ENCODE measurements at places on chromosomes 7 and 10.

GRCh38 chr10:74877898-74878297, 51.5 kb downstream of the KAT6B start:
- no peak for DNase-seq

DNA sequence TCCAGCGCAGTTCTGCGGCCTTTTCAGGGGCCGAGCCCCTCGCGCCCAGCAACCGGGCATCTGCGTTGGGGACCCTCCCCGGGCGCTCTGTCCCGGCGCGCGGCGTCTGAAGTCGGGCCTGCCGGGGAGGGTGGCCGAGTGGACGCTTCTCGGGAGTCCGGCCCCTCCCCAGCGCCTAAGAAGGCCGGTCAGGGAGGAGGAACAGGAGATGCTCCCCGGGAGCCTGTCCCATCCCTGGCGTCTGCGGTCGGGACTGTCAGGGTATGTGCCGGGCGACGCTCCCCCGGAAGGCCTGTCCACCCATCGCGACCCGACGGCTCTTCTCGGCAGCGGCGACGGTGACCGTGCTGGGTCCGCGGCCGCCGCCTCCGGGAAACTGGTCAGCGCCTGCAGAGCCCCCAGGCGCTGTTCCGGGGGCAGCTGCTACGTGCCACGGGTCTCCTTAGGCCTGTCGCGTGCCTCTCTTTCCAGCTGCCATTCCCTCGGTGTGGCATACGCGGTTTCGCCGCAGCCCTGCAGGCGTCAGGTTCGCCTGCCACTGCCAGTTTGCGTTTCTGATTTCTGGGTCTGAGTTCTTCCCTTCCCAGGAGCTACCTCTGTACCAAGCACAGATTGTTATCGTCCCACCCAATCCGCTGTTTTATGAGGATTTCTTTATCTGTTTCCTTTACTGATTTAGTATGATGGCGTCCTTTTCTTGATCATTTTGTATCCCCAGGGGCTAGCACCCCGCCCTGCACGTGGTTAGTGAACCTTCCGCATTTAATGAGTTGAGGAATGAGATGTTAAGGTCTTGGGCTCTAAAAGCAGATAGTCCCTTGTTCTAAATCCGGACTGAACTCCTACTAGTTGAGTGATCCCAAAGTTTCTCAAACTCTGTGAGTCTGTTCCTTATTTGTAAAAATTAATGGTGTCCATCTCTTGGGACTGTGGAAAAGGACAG, 782 bp downstream of the IFIT5 start:
- peak; percentile 42 for DNase-seq

DNA sequence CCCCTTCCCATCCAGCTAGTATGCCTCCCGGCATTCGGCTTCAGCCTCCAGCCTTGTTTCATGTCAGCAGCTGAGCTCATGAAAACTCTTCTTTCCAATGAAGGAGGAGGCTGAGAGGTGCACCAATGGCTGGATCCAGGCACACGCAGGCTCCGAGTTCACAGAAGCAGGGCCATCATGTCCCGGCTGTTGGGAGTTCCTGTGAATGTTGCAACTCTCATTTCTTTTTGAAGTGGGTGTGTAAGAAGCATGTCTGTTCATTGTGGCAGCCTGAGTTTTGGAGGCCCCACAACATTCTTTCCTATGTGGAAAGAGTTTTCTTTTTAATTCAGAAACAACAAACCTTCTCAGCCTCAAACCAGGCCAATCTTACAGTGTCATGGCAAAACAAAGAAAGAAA, 89.7 kb downstream of the PTPRE start:
- no peak for DNase-seq

- DNase-seq, result no peak
These were observed 51.3 kb upstream of the SEPTIN7 start for GRCh38 chr7:35749556-35749955.

- DNase-seq, result no peak
These were observed 77.9 kb downstream of the RNLS start for GRCh38 chr10:88505265-88505664.

DNA sequence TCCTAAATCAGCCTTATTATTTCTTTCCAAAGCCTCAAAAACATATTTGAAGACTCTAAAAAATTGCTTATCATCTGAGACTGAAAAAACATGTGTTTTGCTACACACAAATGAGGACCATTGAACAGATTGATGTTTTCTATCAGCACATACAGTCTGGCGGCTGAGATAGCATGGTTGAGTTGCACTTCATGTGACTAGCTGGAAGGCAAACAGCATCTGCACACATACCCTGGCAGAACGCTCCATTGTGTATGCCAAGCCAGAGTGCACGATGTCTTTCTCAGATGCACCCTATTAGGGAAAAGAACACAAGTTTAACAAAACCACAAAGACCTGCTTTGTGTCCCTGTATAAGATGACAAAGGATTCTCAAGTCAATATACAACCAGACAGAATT, 33.0 kb downstream of the FAM25A start:
- DNase-seq, result no peak

DNA sequence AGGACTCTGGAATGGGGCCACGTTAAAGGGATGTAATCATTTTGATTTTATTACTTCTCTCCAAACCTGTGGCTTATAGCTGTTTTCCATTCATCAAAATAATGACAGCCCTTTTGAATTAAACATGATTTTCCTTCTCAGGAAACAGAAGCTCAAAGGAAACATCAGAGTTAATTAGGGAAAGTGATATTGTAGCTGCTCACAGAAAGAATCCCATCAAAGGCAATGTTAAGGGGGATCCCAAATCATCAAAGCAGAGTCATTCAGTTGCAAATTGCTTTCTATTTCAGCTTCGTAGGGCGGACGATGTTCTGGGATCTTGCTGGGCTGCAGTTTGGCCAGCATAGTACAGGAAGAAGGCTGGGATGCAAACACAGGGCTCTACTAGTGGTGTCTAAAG, 563.2 kb downstream of the CCSER2 start:
- DNase-seq, result no peak

- no peak for DNase-seq
These were observed 50.4 kb upstream of the NKX6-2 start for GRCh38 chr10:132836248-132836831.

GRCh38 chr7:2353936-2354185, 766 bp upstream of the EIF3B start:
- peak; percentile 92 for DNase-seq

DNA sequence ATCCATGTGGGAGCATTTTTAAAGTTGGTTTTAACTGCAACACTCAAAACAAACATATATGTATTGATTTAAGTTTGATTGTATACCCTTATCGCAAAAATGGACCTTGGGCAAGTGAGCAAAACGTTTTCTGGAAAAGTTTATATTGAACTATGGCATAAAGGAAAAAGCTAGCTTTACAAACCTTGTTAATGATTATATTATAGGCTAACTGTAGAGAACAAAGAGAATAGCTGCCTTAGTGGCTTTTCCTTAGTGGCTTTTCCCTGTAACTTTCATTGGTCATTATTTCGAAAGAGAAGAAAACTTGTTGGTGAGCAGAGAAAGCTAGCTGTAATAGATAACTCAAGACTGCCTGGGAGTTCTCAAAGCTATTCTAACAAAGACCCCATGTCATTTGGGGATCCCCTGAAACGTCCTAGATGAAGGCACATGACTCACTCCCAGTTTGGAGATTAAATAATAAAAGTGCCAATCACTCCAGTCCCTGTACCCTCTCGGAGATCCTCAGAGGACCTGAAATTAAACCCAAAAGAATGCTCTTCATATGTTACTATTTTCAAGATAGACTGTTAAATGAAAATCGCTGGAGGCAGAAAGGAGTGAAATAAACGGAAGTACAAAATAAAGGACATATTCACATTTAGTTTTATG, 92.1 kb downstream of the SRI start:
- no peak for DNase-seq

DNA sequence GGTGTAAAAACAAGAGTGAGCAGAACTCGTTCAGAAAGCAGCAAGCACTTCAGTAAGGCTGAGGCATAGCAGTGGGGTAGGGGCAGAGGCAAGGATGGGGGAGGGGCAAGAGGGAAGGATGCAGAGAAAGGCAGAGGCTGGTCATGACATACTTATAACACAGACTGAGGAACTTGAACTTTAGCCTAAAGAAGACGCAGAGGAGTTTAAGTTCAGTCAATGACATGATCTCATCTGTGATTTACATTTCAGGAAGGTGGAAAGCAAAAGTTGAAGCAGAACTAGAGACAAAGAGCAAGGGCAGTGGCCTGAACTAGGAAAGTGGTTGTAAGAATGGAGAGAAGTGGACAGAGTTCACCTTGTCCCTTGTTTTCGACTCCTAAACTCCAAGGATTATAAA, 15.8 kb downstream of the MACC1 start:
- no peak for DNase-seq

GRCh38 chr10:132644527-132645246, 107.1 kb downstream of the INPP5A start:
- DNase-seq, result no peak

DNA sequence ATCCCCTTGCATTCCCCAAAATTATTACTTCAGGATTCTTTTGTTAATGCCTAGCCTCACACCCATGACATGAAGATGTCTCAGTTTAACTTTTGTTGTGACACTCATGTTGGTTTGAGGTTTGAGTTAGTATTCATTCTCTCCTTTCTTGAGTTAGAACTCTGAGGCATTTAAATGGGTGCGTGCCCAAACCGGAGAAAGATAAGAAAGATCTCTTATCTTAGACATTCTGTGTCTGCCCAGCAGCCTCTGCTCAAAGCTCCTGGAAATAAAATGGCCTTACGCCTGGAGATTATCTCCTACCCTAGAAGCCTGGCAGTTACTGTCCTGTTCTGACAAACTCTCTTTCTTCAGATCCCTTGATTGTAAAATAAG, 26.3 kb downstream of the WBP1L start:
- DNase-seq, result no peak

- no peak for DNase-seq
These were observed 108.7 kb downstream of the NEURL1 start for GRCh38 chr10:103602028-103602851.

- DNase-seq, result peak; percentile 46
These were observed 47.7 kb downstream of the LYZL2 start for GRCh38 chr10:30581779-30582380.

DNA sequence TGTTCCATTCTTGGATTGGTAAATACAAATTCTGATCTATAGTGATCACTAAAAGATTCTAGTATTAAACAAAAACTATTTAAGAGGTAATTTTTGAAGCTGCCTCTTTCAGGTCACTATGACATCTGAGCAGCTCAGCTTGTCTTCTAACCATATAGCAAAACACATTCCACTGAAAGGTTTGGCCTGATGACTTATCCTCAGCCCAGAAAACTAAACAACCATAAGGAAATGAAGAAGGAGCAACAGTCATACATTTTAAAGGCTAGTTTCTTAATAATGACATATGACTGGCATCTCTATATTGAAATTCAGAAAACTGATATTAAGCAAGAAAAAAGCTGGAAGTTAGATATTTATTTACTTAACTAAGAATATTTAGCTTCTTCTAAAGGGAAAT, 24.6 kb downstream of the NT5C2 start:
- no peak for DNase-seq

DNA sequence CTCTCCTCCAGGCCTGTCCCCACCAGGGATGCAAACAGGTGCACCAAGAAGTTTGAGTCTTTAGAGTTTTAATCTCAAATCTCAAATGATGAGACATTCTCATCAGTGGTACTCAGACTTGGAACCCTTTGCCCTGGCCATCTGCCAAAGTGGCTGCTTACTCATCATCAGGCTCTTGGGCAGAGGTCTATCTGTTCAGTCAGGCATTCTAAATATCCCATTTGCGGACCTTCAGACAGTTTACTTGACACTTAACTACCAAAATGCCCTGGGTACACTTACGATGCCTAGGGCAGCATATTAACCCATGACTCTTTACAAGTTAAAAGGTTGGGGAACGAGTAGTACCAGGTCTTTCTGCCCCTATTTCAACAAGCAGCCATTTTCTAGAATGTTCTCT, 61.2 kb upstream of the YAE1 start:
- DNase-seq, result peak; percentile 16

All from SW480 (cell line).